ENCODE measurements at places on chromosomes 5 and 9. TPM values are rescaled to one million over a fixed set of nuclear protein-coding genes. Genes with fewer than 3 reads are reported as not detected.
A peak's percentile ranks its signal among the peaks of the same experiment; 100 is the strongest.

DNA sequence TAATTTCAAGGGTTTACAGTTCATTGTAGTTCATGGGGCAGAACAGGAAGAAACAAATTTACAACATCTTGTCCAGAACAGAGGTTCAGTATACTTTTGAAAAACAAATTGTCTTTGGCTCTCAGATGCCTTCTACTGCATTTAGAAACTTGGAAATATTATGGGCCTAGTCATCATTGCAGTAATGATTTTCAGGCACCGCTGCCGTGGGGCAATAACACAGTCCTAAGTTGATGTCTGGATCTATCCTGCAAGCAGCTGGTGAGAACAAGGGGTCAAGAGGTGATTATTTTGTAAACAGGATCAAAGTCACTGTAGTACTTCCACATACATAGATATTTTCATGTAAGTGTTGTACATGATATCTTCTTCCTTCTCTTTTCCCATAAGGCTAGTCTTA, 82.5 kb upstream of the CAST start:
- no peak for DNase-seq
- H3K36me3 ChIP-seq = no peaks in the 10 kb centered on the region
- no peak overlapping the region for H3K27ac ChIP-seq

- no peak overlapping the region for H3K4me3 ChIP-seq
- no peak overlapping the region for H3K27ac ChIP-seq
- no peak for DNase-seq
- no peaks in the 10 kb centered on the region for H3K27me3 ChIP-seq
- no peaks in the 10 kb centered on the region for H3K4me1 ChIP-seq
- no peaks in the 10 kb centered on the region for H3K36me3 ChIP-seq
Observed at GRCh38 chr9:29066141-29066640, 1492.9 kb upstream of the C9orf72 start.

DNA sequence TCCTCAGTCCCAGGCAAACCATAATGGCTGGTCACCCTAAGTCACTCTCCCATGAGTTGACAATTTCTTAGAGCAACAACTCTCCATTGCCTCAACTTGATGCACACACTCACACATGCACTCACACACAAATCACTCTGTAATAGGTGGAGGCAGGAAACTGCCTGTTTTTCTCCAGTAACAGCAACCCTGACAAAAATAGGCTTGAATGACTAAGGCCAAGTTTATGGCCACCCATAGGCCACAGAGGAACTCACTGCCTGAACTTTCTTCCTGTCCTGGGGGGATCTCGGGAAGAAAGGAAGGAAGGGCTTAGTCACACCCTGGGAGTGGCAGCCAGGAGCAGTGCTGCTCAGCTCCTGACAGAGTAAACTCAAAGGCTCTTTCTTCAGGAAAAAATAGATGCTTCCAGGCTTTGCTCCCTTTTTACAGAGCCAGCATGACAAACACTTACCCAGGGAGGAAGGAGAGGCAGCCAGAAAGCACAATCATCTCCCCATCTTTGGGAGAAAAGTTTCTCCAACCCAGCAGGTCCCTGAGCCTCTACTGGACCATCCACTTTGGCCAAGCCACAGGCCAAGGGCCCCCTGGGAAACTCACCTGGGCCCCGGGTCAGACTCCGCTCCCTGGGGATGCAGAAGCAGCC, 368 bp downstream of the SH3TC2 start:
- DNase-seq = no peak
- no peak overlapping the region for H3K4me3 ChIP-seq
- H3K27me3 ChIP-seq = no peaks in the 10 kb centered on the region

DNA sequence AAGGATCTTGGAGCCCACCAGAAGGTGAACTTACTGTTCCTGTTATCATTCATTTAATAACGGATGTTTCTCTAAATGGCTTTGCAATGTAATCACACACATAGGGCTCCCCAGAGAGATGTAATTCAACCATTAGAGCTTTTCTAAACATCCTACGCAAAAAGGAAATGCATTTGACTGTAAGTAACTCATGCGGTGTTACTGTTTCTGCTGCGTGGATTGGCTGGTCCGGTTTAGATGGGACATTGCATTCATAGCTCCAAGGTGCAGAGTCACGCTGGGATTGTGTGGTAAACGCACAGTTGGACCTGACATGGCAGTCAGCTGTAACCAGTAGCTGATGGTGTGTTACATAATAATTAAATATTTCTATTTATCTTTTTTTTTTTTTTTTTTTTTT, 185.5 kb upstream of the OTULINL start:
- no peak overlapping the region for H3K27ac ChIP-seq
- no peaks in the 10 kb centered on the region for H3K27me3 ChIP-seq
- no peak overlapping the region for H3K4me3 ChIP-seq
- H3K36me3 ChIP-seq = peaks cover 64% of the 10 kb centered on the region

DNA sequence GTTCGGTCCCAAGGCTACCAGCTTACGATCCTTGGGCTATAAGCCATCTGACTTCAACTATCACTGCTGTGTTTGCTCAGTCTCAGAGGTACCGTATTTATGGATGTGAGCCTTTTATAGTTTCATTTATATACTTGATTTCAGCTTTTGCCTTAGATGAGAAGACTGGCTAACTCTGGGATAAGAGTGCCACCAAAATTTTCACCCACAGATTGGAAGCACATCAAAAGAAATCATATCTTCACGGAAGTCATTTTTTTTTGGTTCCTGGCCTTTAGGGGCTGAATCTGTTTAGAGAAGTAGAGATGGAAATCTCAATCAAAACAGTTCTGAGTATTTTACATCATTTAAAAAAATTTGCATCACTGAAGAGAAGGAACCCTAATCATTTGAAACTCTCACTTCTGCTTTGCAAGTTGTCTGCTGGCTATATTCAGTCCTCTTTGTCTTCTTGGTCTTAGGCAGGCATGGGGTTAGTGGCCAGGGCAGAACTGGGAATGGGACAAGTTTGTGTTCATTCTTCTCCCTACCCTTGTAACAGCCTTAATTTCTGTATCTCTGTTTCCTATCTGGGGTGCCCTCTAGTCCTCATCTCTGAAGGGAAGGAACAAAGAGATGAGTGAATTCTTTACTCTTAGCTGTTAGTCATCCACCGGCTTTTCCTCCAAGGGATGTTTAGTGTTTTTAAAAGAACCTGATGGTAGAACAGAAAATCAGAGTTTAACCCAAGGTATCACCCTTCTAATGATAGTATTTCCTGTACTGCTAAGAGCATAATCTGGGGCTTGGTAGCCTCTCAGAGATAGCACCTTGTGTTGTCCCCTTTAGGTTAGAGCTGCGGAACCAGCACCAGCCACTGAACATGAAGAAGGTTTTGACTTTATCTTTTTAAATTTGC, 14.1 kb upstream of the TNFAIP8 start:
- H3K27ac ChIP-seq = no peak overlapping the region
- no peaks in the 10 kb centered on the region for H3K36me3 ChIP-seq
- no peak overlapping the region for H3K4me3 ChIP-seq
- H3K4me1 ChIP-seq = no peaks in the 10 kb centered on the region

GRCh38 chr9:130433168-130433946, 11.4 kb upstream of the ASS1 start:
- H3K27ac ChIP-seq = no peak overlapping the region
- H3K4me3 ChIP-seq = peak overlapping the region; percentile 46
- no peak for DNase-seq

- no peak overlapping the region for H3K4me3 ChIP-seq
- no peak for DNase-seq
- H3K4me1 ChIP-seq = no peaks in the 10 kb centered on the region
Observed at GRCh38 chr9:26077860-26078259, 399.6 kb upstream of the TUSC1 start.

- no peak overlapping the region for H3K4me3 ChIP-seq
- peak; percentile 81 for DNase-seq
- no peaks in the 10 kb centered on the region for H3K36me3 ChIP-seq
- no peaks in the 10 kb centered on the region for H3K27me3 ChIP-seq
- no peaks in the 10 kb centered on the region for H3K4me1 ChIP-seq
Observed at GRCh38 chr5:59517926-59518585, 375.5 kb downstream of the PDE4D start.

- no peaks in the 10 kb centered on the region for H3K27me3 ChIP-seq
- DNase-seq = no peak
- peaks cover 41% of the 10 kb centered on the region for H3K4me1 ChIP-seq
Observed at GRCh38 chr5:142601432-142601831, 84.5 kb downstream of the FGF1 start.

- no peak overlapping the region for H3K4me3 ChIP-seq
- peaks cover 6% of the 10 kb centered on the region for H3K4me1 ChIP-seq
- no peaks in the 10 kb centered on the region for H3K36me3 ChIP-seq
Observed at GRCh38 chr5:143386725-143387124, 16.8 kb downstream of the NR3C1 start.

Gene CAPSL
- total RNA-seq = not detected

Gene SVEP1
- 0.05 TPM for total RNA-seq

Measured in Panc1 (cell line).